ENCODE measurements at places on chromosomes 1 and 21.

- DNase-seq, result no peak
Observed at GRCh38 chr1:84202126-84202525, 58.1 kb downstream of the PRKACB start.

- DNase-seq, result peak; percentile 52
Observed at GRCh38 chr1:1040004-1040991, 20.4 kb downstream of the AGRN start.

- DNase-seq, result no peak
Observed at GRCh38 chr1:227735539-227736285, 477 bp downstream of the SNAP47 start.

DNA sequence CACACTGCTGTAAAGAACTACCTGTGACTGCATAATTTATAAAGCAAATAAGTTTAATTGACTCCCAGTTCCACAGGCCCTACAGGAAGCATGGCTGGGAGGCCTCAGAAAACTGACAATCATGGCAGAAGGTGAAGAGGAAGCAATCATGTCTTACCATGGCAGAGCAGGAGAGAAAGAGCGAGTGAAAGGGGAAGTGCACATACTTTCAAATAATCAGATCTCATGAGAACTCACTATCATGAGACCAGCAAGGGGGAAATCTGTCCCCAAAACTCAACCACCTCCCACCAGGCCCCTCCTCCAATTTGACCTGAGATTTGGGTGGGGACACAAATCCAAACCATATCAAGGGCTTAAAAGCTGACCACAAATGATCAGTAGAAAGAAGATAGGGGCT, 493.2 kb downstream of the PTPRC start:
- no peak for DNase-seq

DNA sequence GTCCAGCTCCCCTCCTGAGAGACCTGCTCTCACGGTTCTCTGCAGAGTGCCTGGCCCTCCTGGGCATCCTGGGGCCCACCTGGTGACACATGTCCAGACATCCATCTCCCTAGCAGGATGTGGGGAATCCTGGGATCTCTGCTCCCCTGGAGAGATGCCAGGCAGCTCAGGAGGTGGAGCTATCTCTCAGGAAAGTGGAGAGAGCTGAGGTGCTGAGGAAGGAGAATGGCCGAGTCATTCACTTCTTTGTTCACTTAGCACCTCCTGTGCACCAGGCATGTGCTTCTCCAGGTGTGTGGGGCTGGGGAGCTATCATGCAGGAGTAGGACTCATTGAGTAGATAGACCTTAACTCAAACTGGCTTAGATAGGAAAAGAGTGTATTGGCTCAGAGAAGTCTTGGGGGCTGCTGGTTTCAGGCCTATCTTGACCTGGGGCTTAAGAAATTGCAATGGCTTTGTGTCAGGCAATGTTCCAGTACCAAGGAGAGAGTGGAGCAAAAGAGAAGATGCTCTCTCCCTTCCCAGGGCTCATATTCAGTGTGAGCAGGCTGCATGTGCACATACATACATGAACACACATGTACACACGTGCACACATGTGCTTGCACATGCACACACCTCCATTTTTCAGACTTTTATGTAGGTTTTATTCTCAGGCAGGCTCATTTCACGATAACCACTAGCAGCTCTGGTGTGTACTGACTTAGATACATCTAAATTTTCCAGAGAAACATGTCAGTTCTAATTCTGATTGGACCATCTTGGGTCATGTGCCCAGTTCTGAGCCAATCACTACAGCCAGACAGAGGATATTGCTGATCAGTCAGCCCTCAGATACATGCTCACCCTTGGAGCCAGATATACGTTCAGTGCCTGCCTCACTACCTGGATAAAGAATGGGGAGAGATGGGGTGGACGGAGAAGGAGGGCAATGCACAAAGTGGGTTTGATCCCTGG, 437.6 kb downstream of the PTPRU start:
- no peak for DNase-seq

- DNase-seq, result no peak
Observed at GRCh38 chr1:48873944-48874343, 97.3 kb upstream of the BEND5 start.

- no peak for DNase-seq
Observed at GRCh38 chr1:6961905-6962477, 176.7 kb downstream of the CAMTA1 start.

DNA sequence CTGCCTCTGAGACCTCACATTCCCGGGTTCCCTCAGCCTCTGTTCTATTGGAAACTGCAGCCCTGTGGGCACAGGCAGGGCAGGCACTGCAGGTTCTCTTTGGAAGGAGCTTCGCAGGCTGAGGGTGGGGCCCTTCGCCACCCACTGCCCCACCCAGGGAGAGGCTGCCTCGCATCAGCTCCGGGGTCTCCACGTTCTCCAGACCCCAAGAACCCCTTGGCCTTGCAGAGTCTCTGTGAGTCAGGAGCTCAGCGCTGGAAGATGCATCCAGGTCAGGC, 8.6 kb upstream of the C1orf159 start:
- no peak for DNase-seq

DNA sequence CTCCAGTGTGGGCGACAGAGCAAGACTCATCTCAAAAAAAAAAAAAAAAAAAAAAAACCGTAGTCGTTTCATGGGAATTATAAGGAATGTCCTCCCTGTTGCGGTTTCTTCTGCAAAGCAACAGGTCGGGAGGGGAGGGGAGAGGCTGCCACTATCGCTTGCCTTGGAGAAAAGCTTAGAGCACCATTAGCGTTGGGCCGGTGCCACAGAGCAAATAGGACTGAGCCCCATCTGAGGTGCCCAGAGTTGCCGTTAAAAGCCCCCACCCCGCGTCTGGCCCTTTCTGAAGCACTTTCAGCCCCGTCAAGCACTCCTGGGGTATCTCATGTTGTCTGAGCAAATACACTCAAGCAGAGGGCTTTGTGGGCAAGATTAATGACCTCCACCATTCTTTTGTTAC, 2.2 kb downstream of the RIPPLY3 start:
- DNase-seq, result no peak

DNA sequence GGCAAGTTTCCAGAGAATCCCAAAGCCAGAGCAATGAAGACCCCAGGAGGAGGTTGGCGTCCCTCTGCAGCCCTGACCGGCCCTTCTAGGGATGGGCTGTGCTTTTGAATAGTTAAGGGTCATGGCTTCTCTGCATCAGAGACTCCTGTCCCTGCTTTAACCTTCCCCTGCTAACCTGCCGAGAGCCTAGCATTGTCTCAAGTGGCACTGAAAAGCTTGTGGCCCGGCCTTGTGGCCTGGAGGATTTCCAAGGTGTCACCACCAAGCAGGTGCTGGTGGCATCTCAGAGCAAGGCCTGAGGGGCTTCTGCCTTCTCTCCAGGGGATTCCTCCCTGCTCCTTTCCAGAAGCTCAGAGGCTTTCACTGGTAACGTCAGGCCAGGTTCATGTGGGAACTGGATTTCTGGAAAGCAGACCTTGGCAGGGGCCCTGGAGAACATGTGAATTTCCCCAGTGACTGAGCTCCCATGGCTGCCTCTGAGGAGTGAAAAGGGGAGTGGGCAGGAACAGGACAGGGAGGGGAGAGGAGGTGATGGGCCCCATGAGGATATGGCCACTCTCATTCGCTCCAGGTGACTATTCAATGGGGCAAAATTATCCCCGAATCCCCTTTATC, 409.9 kb downstream of the PTPRU start:
- no peak for DNase-seq

DNA sequence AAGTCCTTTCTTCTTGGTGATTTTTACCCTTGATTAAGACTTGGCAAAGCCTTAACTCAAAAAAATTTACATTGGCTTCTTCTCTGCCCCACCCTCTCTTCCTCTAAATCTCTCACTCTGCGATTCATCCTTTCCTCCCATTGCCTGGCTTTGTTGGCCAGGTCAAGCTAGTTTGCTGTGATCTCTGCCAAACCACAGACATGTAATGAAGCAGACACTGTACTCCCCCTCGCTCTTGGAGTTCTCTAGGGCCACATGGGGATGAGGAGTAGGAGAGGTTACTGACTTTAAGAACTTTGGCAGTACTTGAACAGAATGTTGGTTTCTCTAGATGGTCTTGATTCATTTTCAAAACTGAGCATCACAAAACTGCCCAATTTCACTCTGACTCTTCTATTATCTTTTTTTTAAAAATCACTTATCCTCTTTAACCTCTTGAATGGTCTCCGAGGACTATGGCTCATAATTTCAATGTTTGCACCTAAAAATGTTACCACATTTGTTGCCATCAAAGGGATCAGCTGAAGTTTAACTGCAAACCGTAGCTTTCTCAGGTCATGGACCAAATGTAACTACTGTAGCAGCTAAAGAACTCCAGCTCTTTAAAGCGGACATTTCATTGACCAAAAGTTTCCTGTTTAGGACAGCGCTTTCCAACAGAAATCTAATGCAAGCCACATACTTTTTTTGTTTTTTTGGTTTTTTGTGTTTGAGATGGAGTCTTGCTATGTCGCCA, 62.7 kb upstream of the IPO9 start:
- no peak for DNase-seq

- DNase-seq, result no peak
Observed at GRCh38 chr1:2431103-2431502, 18.7 kb upstream of the PEX10 start.

DNA sequence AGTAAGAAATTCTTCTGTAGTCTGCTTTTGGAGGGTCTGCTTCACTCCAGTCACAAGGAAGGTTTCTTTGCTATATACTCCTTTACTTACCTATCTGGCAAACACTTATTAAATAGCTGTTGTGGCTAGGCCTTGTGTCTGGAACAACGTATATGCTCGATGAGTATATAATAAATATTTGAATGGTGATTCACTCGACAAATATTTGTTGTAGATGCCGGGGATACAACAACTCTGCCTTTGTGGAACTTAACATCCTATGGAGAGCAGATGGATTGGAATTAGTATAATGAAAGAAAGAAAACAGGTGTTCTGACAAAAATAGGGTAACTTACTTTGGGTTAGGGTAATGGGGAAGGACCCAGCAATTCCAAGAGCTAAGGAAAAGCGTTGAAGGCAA, 31.1 kb downstream of the KPNA6 start:
- DNase-seq, result no peak

GRCh38 chr1:53572065-53572814, 113.0 kb downstream of the DMRTB1 start:
- no peak for DNase-seq

DNA sequence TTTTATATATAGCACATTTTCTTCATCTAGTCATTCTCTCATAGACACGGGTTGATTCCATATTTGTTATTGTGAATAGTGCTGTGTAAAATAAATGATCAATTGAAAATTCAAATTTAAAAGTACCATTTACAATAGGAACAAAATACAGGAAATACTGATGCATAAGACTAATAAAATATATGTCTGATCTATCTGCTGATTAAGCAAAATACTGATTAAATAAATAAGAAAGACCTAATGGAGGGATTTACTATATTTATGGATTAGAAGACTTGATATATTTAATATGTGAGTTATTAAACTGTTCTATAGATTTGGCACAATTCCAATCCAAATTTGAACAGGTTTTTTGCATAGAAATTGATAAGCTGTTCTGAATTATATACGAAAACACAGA, 1044.8 kb upstream of the ADGRL2 start:
- no peak for DNase-seq

GRCh38 chr1:50978852-50979781, 9.1 kb downstream of the CDKN2C start:
- no peak for DNase-seq

DNA sequence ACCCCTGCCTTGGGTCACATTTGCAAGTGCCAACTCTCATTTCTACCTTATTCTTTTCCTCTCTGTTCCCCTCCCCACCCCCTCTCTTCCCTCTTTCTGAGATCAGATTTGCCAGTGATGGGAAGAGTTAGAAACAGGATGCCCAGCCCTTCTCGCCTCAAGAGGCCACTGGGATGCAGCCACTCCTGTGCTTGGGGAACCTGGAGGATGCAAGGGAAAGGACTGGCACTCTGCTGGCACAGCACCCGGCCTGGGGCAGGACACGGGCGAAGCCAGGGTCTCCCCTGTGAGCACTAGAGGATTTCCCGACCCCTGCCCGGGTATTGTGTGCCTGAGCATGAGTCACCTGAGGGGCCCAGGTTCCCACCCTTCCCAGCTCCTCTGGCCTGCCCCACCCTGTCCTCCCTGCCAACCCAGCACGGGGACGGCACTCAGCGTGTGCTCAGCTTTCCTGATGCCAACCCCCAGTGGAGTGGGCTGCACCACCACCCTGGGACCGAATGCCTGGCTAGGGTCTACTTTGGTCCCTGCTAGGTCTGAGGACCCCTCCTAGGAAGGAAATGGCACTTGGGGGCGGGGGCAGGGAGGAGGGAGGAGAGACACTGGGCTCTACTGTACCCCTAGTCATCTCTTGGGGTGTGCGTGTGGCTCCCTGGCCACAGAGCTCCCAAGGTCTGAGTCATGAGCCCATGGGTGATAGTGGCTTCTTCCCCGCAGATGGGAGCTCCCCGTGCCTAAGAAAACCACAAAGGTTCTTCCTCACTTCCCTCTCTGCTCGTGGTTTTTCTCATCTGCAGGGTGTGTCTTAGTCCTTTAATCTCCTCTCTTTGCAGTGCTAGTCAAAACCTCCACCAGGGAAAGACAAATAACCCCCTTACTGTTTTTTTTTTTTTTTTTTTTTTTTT, 12.4 kb downstream of the LMNA start:
- DNase-seq, result peak; percentile 71

All from activated CD4-positive, CD25-positive, alpha-beta regulatory T cell treated with anti-CD3 and anti-CD28 coated beads, Interleukin-2, amount 50 U/mL, for 16 hours (primary cell).